ENCODE measurements at places on chromosomes 5 and 9.

DNA sequence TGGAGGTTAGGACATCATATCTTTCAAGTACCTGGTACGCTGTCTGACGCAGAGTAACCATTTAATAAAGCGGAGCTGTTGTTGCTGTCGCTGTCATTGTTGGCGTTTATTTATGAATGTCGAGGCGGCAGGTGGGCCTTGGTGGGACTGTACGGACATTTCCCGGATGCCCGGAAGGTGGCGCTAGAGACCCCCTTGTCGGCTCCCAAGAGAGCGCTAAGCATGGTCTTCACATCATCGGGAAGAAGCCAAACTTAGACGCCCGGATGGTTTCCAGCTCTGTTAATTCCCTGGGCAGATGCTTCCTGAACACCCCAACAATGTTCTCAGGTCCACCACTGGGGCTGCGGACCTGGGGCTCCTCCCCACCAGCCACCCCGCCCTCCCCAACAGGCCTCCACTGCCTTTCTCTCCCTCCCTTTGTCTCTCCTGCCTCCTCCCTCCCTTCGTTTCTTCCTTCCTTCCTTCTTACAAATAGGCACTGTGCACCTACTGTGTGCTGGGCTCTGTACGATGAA, 54.1 kb downstream of the DUSP1 start:
- peak; percentile 44 for DNase-seq

DNA sequence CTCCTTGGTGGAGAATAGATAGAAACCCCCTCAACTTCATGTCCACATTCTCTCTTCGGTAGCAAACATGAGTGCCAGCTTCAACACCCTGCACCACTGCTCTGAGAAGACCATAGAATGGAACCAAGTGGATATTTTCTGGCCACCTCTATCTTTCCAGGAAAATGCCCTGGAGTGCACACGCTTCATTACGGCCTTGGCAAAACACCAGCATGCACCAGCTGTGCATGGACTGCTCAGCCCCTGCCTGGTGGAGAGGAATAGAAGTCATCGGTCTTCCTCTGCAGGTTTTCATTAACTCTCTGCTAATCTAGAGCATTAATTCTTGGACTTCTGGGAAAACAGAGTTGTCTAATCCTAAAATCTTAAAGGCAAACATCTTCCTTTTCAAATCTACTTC, 211.6 kb upstream of the TMEM161B start:
- no peak for DNase-seq

- DNase-seq: no peak
These were observed 164.9 kb upstream of the SEMA6A start for GRCh38 chr5:116739571-116739970.

DNA sequence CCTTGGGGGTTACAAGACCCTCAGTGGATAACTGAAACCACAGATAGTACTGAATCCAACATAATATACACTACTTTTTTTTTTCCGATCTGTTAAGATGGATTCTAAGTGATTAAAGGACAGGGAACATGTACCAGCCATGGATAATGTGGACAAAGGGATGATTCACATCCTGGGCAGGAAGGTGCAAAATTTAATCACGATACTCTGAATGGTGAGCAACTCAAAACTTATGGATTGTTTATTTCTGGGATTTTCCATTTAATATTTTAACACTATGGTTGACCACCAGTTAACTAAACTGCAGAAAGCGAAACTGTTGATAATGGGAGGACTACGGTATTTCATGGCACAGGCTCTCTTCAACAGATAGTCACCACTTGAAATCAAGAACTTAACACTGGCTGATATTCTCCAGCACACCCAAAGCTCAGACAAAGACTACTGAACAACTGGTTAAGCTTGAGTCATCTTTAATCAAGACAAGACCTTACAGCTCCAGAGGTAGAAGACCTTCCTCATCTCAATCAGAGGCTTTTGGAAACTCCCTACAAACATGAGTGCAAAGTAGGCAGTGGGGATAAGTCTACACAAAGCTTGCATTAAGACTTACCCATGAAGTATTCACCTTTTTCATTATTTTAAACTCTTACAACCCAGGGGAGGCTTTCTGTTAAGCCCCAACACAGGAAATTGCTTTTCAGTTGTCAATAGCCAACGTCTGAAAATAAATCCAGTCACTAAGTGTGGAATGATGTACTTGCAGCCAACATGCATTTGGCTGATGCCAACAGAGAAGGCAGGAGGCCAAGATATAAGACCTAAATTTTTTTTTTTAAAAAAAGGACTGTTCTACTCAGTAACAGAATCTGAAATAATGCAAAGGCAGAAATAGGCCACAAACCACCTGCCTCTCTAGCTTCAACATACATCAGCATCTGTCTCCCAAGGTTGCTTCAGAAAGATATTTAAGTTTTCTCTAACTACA, 78.7 kb downstream of the ELAVL2 start:
- DNase-seq: no peak

GRCh38 chr5:60700416-60700757, 421 bp upstream of the DEPDC1B start:
- DNase-seq: no peak

- DNase-seq: no peak
These were observed 122.8 kb upstream of the PUM3 start for GRCh38 chr9:2966565-2967300.

DNA sequence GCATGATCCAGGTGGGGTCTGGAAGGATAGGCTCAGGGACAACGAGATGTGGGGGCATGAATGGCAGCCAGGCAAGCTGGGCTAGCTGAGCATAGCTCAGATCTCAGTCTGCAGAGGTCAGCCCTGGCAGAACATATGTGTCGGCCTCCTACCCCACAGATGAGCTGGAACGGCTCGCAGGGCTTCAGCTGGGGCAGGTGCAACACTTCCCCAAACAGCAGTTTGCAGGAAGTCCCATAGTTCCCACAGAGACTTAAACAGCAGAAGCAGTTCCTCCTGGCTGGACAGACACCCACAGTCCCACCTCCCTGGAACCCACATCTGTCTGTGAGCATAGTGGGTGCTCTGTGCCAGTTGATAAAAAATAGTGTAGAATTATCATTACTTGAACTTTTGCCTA, 404.6 kb downstream of the GADD45G start:
- DNase-seq: no peak

- DNase-seq: no peak
These were observed 259.3 kb downstream of the ROR2 start for GRCh38 chr9:91690540-91691249.

DNA sequence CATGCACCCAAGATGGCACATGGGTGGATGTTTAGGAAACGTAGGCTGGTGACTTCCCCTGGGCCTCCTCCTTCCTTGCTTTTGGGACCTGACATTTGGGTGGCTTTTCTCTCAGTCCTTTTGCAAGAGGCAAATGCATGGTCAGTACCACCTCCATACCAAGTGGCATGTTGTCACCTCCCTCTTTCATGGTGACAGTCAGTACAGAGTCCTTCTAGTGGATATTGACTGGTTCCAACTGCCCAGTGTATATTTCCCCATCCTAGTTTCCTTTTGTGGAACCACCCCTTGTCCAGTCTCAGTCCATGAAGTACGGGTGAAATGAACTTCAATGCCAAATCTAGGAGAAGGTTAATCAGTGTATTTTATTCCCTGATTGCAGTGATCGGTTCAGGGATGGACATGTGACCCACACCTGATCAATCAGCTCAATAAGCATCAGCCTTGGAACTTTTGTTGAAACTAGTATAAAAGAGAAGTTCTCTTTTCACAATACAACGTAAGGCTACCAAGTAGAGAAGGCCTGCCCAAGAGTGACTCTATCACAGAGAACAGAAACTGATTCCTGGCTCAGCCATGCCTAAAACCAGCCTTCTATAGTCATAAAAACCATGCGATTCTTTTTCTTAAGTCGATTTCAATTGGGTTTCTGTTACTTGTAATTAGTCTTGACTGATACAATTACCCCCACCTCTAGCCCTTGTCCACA, 143.4 kb upstream of the KLF9 start:
- DNase-seq: no peak

- DNase-seq: no peak
These were observed 31.3 kb downstream of the USP20 start for GRCh38 chr9:129866394-129867135.

- no peak for DNase-seq
These were observed 339.9 kb downstream of the ADGRV1 start for GRCh38 chr5:90898326-90899013.

DNA sequence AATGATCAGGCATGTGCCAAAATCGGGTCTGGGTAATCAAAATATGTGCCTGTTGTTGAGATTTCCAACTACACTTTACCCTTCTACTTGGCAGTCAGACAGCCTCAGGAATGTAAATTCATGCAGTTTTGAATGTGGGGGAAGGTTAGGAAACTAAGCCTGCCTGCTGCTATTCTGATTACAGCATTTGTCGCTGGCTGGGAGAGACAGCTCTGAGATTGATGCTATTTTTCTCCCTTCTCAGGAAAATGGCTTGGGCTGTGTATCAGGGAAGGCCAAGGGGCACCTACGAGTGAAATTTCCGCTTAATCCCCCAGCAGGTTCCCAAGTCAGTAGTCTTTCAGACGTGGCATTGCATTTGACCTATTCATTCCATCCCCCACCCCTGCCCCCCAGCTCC, 3.6 kb upstream of the RGS7BP start:
- DNase-seq: no peak

DNA sequence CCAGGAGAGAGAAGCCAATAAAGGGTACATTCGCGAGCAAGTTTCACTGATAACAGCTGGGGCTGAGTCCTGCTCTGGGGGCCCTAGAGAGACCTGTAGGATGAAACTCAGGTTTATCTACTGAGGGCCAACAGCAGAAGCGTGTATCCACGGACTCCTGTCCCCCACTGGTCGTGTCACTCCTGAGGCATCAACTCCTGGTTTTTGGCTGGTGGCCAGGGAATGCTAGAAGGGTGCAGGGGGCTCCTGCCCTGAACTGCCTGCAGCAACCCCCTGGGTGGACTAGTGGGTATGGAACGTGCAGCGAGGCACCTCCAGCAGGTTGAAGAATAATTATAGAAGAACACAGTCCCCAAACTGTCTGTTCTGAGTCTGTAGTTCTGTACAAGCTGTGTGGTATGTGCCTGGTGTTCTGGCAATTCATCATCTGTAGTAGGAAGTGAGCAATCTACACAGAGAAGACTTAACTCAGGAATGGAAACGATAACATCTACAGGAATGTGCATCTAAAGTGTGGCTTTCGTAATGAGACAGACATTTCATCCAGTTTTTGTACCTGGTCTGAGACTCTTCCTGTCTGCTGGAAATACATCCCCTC, 64.5 kb upstream of the GNA14 start:
- DNase-seq: peak; percentile 73

- no peak for DNase-seq
These were observed 73.4 kb upstream of the CDH6 start for GRCh38 chr5:31119938-31120641.
